ENCODE measurements at places on chromosomes 4 and X. TPM values are rescaled to one million over a fixed set of nuclear protein-coding genes. Genes with fewer than 3 reads are reported as not detected.

GRCh38 chrX:106201502-106202178, 33.5 kb downstream of the PWWP3B start:
- DNase-seq, result no peak
- no peaks in the 10 kb centered on the region for H3K4me1 ChIP-seq
- no peak overlapping the region for H3K27ac ChIP-seq
- no peak overlapping the region for H3K4me3 ChIP-seq
- no peaks in the 10 kb centered on the region for H3K27me3 ChIP-seq

GRCh38 chrX:86507331-86507730, 359.1 kb downstream of the DACH2 start:
- no peaks in the 10 kb centered on the region for H3K36me3 ChIP-seq
- no peak overlapping the region for H3K4me3 ChIP-seq
- no peaks in the 10 kb centered on the region for H3K4me1 ChIP-seq
- H3K27me3 ChIP-seq, result no peaks in the 10 kb centered on the region
- DNase-seq, result no peak

GRCh38 chr4:184955636-184956035, 62.7 kb upstream of the HELT start:
- DNase-seq, result no peak
- H3K36me3 ChIP-seq, result no peaks in the 10 kb centered on the region
- no peaks in the 10 kb centered on the region for H3K4me1 ChIP-seq

DNA sequence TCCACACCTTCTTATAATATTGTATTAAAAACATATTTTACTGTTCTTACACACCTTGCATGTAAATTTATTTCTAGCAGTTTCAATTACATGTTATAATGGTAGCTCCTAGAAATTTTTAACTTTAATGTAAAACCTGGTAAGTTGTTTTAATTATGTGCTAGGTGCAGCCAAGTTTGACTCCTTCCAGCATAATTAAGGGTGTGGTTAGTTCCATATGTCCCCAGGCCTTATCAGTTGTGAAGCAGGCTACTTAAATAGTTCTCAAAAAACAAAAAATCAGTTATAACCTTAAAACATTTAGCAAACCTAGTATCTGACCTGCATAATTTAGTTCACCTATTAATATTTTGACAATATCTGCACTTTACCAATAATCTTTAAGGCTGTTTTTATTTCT, 26.9 kb upstream of the PASD1 start:
- H3K4me3 ChIP-seq, result no peak overlapping the region
- no peak for DNase-seq
- H3K4me1 ChIP-seq, result no peaks in the 10 kb centered on the region
- no peaks in the 10 kb centered on the region for H3K36me3 ChIP-seq

DNA sequence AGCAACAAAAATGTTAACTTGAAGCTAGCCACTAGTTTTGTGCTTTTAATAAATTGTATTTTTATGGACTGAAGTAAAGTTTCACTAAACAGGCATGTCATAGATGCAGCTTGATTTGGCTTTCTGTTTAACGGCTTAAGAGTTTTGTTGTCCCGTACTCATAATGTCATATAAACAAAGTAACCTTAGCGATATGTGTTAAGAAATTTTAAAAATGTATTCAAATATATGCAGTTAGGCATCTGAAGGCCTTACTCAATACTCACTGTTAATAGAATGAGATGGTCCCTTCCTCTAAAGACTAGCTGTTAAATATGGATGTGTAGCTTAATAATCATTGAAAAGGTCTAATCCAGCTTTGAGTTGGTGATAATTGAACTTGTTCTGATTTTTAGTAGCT, 1.0 kb upstream of the SCLT1 start:
- H3K4me1 ChIP-seq, result peaks cover 4% of the 10 kb centered on the region
- H3K27ac ChIP-seq, result no peak overlapping the region
- no peak for DNase-seq
- no peaks in the 10 kb centered on the region for H3K27me3 ChIP-seq

GRCh38 chrX:11363069-11363594, 69.9 kb downstream of the AMELX start:
- H3K27ac ChIP-seq, result no peak overlapping the region
- no peaks in the 10 kb centered on the region for H3K36me3 ChIP-seq
- no peaks in the 10 kb centered on the region for H3K27me3 ChIP-seq
- no peaks in the 10 kb centered on the region for H3K4me1 ChIP-seq
- H3K4me3 ChIP-seq, result no peak overlapping the region

- peaks cover 7% of the 10 kb centered on the region for H3K27me3 ChIP-seq
- DNase-seq, result no peak
- no peaks in the 10 kb centered on the region for H3K36me3 ChIP-seq
Observed at GRCh38 chr4:25002681-25003080, 28.1 kb downstream of the LGI2 start.

GRCh38 chr4:12389604-12390003, 960.9 kb upstream of the HS3ST1 start:
- H3K27ac ChIP-seq, result no peak overlapping the region
- no peaks in the 10 kb centered on the region for H3K4me1 ChIP-seq
- DNase-seq, result no peak
- no peaks in the 10 kb centered on the region for H3K27me3 ChIP-seq
- no peaks in the 10 kb centered on the region for H3K36me3 ChIP-seq

GRCh38 chr4:148487181-148487580, 45.0 kb upstream of the NR3C2 start:
- H3K36me3 ChIP-seq, result no peaks in the 10 kb centered on the region
- no peaks in the 10 kb centered on the region for H3K27me3 ChIP-seq
- H3K27ac ChIP-seq, result no peak overlapping the region
- no peaks in the 10 kb centered on the region for H3K4me1 ChIP-seq
- no peak overlapping the region for H3K4me3 ChIP-seq
- no peak for DNase-seq

DNA sequence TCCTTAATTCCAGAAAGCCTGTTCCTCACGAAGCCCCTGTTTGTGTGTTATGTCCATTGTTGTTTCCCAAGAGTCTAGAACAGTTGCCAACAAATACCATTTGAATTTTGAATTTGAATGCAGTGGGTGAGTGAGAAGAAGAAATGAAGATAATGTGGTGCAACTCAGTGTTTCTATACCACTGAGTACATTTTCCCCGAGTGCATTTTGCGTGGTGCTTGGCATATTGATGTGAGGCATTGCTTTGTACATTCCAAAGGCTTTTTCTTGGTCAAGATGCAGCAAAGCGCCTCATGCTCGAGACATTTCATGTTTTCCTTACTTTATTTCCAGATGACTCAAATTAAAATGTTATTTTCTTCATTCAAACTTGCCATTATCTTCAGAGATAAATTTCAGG, 253.1 kb upstream of the RPS6KA3 start:
- H3K27ac ChIP-seq, result no peak overlapping the region
- no peak overlapping the region for H3K4me3 ChIP-seq
- H3K27me3 ChIP-seq, result no peaks in the 10 kb centered on the region
- H3K36me3 ChIP-seq, result no peaks in the 10 kb centered on the region
- no peak for DNase-seq

GRCh38 chrX:22689290-22689689, 310.5 kb upstream of the DDX53 start:
- H3K27ac ChIP-seq, result no peak overlapping the region
- H3K4me3 ChIP-seq, result no peak overlapping the region
- no peaks in the 10 kb centered on the region for H3K4me1 ChIP-seq
- H3K27me3 ChIP-seq, result peaks cover 16% of the 10 kb centered on the region

GRCh38 chrX:15719324-15719968, 18.6 kb upstream of the CA5B start:
- no peaks in the 10 kb centered on the region for H3K36me3 ChIP-seq
- H3K27me3 ChIP-seq, result no peaks in the 10 kb centered on the region
- H3K27ac ChIP-seq, result no peak overlapping the region
- H3K4me3 ChIP-seq, result no peak overlapping the region
- no peaks in the 10 kb centered on the region for H3K4me1 ChIP-seq

DNA sequence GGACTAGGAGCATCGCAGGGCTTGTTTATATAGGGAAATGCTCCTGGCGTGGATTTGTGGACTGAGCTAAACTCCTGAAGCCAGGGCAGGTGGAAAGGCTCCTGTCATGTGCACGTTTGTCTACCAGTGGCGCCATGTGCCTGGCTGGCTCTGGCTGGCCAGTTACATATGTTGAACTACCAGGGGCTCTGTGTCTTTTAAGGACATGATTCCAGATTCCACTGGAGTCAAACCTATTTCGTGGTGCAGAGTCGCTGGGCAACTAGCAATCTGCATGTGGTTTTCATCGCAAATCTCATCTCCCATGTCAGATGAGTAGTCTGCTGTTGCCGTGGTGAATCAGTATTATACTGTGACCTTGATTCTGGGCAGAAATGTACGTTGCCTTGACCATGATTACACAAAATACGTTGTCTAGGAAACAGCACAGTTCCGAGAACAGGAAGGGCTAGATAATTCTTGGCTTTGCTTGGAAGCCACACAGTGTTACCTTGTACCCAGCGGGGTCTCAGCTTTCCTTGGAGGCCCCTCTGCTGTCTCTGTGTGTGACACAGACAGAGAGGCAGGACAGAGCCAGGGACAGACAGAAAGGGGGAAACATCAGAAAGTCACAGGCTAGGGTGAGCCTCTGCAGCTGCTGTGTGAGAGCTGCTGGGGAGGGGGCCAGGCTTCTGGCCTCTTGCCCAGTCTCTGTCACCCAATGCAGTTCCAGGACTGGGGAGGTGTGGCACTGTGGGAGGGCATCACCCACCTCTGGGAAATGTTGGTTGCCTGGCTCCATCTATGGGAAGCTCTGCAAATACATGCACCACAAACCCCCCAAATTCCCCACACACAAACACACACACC, 19.2 kb downstream of the PNMA6E start:
- H3K4me3 ChIP-seq, result no peak overlapping the region
- no peak for DNase-seq
- H3K36me3 ChIP-seq, result no peaks in the 10 kb centered on the region
- H3K27me3 ChIP-seq, result peaks cover 14% of the 10 kb centered on the region
- no peaks in the 10 kb centered on the region for H3K4me1 ChIP-seq

- no peaks in the 10 kb centered on the region for H3K27me3 ChIP-seq
- no peak for DNase-seq
- no peaks in the 10 kb centered on the region for H3K4me1 ChIP-seq
- no peak overlapping the region for H3K4me3 ChIP-seq
- H3K36me3 ChIP-seq, result no peaks in the 10 kb centered on the region
- H3K27ac ChIP-seq, result no peak overlapping the region
Observed at GRCh38 chr4:118076958-118077766, 42.9 kb downstream of the NDST3 start.

DNA sequence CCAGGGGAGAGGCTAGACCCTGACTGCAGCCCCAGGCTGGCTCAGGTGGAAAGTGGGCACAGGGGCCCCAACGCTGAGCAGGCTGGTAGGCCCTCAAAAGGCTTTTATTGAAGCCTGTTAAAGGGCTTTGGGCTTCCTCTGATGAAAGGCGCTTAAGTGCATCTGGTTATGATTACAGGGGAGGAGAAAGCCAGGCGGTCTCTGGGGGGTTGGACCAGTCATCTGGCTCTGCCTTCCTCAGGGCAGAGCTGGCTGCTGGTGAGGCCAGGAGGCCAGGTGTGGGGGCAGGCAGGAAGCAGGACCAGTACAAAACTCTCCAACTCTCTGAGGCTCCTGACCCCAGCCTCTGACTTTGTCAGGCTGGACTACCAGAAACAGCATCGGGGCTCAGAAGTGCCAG, 68.8 kb upstream of the BCOR start:
- peak overlapping the region; percentile 45 for H3K4me3 ChIP-seq
- no peaks in the 10 kb centered on the region for H3K4me1 ChIP-seq
- no peak overlapping the region for H3K27ac ChIP-seq
- H3K36me3 ChIP-seq, result no peaks in the 10 kb centered on the region
- H3K27me3 ChIP-seq, result no peaks in the 10 kb centered on the region

DNA sequence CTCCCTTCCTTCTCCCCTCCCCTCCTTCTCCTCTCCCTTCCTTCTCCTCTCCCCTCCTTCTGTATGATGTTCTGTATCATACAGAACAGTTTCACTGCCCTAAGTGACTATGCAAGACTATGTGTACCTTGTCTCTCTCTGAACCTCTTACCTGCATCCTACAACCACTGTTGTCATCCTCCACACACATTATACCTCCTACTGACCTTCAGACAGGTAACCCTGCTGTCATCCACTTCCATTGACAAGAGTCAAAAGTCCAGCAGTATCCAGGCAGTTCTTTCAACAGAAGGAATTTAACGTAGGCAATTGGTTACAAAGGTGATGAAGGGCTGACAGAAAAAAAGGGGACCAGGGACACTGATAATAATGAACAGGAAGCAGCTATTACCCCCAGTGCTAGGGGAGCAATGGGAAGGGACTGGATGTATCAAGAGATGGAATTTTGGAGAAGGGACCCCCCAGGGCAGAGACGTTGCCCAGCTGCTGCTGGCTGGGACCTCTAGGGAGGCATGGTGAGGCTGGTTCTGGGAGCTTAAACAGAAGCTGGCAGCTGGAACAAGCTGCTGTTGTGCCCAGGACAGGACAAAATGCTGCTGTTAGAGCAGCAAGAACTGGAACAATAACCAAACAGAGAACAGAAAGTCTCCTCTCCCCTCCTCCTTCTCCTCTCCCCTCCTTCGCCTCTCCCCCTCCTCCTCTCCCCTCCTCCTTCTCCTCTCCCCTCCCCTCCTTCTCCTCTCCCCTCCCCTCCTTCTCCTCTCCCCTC, 84.7 kb downstream of the DCTD start:
- no peak overlapping the region for H3K4me3 ChIP-seq
- DNase-seq, result no peak
- no peaks in the 10 kb centered on the region for H3K36me3 ChIP-seq
- H3K4me1 ChIP-seq, result no peaks in the 10 kb centered on the region

GRCh38 chrX:12891171-12891570, 15.2 kb upstream of the TLR8 start:
- H3K27me3 ChIP-seq, result no peaks in the 10 kb centered on the region
- no peak overlapping the region for H3K4me3 ChIP-seq
- H3K27ac ChIP-seq, result no peak overlapping the region
- no peak for DNase-seq

- no peaks in the 10 kb centered on the region for H3K27me3 ChIP-seq
- H3K4me3 ChIP-seq, result no peak overlapping the region
- no peaks in the 10 kb centered on the region for H3K4me1 ChIP-seq
- no peak for DNase-seq
- H3K27ac ChIP-seq, result no peak overlapping the region
- H3K36me3 ChIP-seq, result no peaks in the 10 kb centered on the region
Observed at GRCh38 chr4:80295336-80295735, 28.9 kb downstream of the FGF5 start.

The ZFX gene
- 67.5 TPM for total RNA-seq

Measured in breast epithelium (tissue), 4 donors.